Fibroblast of lung (primary cell): ENCODE measurements at places on chromosomes 12 and 14. TPM values are rescaled to one million over a fixed set of nuclear protein-coding genes. Genes with fewer than 3 reads are reported as not detected.

RDH5 gene
- polyA plus RNA-seq, result 11.1 and 16.7 TPM in 2 replicates

PKP2 gene
- polyA plus RNA-seq, result 0.03 and 0.15 TPM in 2 replicates

TMEM63C gene
- polyA plus RNA-seq, result not detected in 2 replicates

CFAP54 gene
- polyA plus RNA-seq, result 0.62 and 0.93 TPM in 2 replicates
